ENCODE measurements at places on chromosomes 7 and 10.

DNA sequence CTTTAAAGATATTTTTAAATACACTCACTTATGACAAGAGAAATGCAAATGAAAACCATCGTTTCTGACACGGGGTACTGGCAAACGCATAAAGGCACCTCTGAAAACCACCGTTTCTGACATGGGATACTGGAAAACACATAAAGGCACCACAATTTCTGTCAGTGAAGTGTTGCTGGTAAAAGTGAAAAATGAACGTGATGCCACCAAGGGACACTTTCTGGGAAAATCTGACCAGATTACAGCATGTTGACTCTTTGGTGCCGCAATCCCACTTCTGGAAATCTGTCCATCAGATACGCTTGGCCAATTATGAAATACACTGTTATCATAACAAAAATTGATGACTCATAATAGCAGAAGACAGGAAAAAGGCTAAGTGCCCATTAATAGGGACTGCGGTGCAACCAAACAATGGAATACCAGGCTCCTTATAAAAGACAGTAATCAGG lies 131.7 kb downstream of the ZMYND11 start:
- peaks cover 3% of the 10 kb centered on the region for H3K27me3 ChIP-seq
- no peaks in the 10 kb centered on the region for H3K36me3 ChIP-seq
- H3K4me3 ChIP-seq: no peak overlapping the region

DNA sequence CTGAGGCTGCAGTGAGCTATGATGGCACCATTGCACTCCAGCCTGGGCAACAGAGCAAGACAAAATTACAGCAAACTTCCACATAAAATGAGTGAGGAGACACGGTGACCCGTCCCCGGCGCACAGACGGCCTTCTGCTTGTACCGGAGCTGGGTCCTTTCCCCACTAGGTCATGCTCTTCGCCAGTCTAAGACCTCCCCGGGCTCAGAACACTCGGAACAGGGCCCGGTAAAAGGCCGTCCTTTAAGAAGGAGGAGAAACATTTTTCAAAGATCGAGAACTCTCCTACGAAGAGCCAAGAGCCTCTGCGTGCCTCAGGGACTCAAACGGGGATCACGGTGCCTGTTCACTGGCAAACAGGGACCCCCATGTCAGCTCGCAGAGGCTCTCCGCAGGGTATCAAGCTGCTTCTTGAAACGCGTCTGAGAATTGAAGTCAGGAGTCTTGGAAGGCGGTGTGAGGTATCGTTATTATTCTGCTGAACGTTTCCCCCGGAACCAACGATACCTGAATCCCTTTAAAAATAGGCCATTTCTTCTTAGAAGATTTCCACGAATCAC lies 9.0 kb downstream of the CARD11 start:
- no peak overlapping the region for H3K4me3 ChIP-seq
- H3K4me1 ChIP-seq: peaks cover 48% of the 10 kb centered on the region
- H3K27me3 ChIP-seq: no peaks in the 10 kb centered on the region
- H3K27ac ChIP-seq: no peak overlapping the region

DNA sequence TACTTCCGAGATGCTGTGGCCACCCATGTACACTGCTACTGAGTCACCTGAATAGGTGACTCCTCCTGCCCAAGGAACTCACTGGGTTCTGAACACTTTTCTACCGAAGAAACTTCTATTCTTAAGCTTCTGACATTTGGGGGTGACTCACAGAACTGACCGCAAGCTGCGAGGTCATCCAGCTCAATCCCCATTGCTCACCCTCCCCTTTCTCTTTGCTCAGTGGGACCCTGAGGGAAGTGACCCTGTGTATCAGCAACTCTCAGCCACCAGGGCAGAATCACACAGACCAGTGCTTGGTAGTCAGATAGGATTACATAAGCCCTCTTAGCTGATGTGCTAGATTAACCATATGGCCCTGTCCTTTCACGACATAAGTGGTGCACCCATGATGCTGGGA lies 46.3 kb downstream of the INSYN2A start:
- no peak overlapping the region for H3K4me3 ChIP-seq
- no peak overlapping the region for H3K27ac ChIP-seq
- H3K4me1 ChIP-seq: no peaks in the 10 kb centered on the region
- H3K27me3 ChIP-seq: no peaks in the 10 kb centered on the region
- DNase-seq: no peak

DNA sequence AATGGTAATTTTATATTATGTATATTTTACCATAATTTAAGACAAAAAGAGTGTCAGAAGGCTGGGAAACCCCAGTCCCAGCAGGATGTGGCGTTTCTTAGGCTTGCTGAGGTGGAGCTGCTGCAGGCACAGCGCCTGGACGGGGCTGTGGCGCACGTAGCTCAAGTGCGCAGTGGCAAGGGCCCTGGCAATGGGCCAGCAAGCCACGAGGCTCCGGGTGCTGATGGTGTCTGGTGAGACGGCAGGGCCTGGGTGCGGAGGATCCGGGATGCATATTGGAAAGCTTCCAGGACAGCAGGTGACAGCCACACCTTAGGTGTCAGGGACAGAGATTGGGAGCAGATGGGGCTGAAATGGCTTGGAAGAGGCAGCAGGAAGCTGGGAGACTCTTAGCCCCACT lies 37.2 kb downstream of the CLEC2L start:
- no peak for DNase-seq
- peaks cover 6% of the 10 kb centered on the region for H3K36me3 ChIP-seq
- H3K4me3 ChIP-seq: no peak overlapping the region
- H3K4me1 ChIP-seq: no peaks in the 10 kb centered on the region
- H3K27ac ChIP-seq: no peak overlapping the region

DNA sequence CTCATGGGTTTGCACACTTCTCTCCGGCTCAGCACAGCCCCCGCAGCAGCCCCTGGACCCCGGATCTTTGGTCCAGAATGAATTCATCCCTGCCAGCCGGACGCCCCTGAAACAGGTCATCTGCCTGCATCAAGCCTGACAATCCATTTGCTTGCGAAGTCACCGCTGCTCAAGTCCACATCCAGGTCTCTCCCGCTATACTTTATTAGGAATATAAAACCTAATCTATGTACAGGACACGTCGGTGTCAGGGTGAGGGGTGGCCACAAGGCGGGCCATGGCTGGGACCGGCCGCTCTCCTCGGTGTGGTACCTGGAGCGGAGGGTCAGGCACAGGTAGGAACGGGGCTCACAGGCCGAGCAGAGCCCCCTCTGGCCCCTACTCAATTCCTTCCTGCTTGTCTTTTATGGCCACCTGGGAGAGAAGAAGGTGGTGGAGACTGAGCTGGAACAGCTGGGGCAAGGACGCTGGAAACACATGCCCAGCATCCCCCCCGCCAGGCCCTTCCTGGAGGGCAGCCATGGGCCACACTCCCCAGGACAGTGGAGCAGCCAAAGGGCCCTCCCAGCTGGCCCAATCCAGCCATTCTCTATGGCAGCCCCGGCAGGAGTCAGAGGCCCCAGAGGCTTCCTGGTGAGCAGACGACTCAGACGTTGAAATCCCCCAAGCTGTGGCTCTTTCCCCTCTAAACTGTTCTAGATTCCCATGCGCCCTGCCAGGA lies 5.3 kb downstream of the POLR2J start:
- DNase-seq: no peak
- no peak overlapping the region for H3K27ac ChIP-seq
- H3K4me3 ChIP-seq: no peak overlapping the region

GRCh38 chr10:50946991-50947781 lies 61.8 kb upstream of the A1CF start:
- no peaks in the 10 kb centered on the region for H3K36me3 ChIP-seq
- H3K27ac ChIP-seq: no peak overlapping the region
- H3K4me3 ChIP-seq: no peak overlapping the region
- DNase-seq: no peak
- H3K27me3 ChIP-seq: peaks cover 5% of the 10 kb centered on the region

Data from memory B cell (primary cell).